ENCODE measurements at places on chromosomes 2 and 18. TPM values are rescaled to one million over a fixed set of nuclear protein-coding genes. Genes with fewer than 3 reads are reported as not detected.
A peak's percentile ranks its signal among the peaks of the same experiment; 100 is the strongest.

DNA sequence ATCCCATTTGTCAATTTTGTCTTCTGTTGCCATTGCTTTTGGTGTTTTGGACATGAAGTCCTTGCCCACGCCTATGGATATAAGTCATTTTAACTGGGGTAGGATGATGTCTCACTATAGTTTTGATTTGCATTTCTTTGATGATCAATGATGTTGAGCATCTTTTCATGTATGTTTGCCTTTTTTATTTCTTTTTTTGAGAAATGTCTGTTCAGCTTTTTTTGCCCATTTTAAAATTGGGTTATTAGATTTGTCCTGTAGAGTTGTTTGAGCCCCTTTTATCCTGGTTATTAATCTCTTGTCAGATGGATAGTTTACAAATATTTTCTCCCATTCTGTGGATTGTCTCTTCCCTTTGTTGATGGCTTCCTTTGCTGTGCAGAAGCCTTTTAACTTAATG lies 75.3 kb downstream of the COMMD1 start:
- no peak for DNase-seq

GRCh38 chr2:228268301-228268700 lies 86.8 kb upstream of the SPHKAP start:
- no peak for DNase-seq

CNTNAP5 gene
- not detected for total RNA-seq

DNA sequence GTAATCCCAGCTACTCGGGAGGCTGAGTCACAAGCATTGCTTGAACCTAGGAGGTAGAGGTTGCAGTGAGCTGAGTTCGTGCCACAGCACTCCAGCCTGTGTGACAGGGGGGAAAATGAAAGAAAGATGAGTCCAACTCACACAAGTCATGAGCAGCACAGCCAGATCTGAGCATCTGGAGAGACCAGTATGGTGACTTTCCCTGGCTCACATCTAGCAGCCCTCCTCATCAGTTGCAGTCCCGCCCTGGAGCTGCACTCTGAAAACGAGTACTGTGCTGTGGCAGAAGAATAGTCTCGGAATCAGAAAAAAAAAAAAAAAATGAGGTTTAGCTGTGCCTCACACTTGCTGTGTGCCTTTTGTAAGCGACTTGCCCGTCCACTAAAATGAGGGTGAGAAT lies 74.4 kb upstream of the TRIB2 start:
- no peak for DNase-seq

TNS1 gene
- 5.0 TPM for total RNA-seq

- DNase-seq, result no peak
Measured at GRCh38 chr2:163157891-163158496, 319.4 kb upstream of the KCNH7 start.

DNA sequence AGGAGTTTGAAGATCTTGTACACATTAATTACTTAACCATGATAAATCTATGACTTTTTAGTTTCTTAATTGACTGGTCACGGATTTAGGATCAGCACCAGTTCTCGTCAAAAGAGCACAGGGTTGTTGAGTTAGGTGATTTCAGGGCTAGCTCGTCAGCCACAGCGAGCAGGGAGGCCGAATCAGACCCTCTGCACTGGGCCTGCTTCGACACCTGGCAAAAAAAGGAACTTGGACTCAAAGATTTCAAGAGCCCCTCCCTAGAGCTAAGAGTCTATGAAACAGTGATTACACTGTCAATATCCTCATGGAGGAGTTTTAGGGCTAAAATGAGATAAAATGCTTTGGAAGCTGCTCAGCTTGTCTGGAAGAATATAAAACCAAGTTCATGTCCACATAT lies 4.6 kb upstream of the SERTAD2 start:
- no peak for DNase-seq

EGR4 gene
- 0.15 TPM for total RNA-seq

- no peak for DNase-seq
Measured at GRCh38 chr2:32463110-32463509, 106.3 kb downstream of the BIRC6 start.

DNA sequence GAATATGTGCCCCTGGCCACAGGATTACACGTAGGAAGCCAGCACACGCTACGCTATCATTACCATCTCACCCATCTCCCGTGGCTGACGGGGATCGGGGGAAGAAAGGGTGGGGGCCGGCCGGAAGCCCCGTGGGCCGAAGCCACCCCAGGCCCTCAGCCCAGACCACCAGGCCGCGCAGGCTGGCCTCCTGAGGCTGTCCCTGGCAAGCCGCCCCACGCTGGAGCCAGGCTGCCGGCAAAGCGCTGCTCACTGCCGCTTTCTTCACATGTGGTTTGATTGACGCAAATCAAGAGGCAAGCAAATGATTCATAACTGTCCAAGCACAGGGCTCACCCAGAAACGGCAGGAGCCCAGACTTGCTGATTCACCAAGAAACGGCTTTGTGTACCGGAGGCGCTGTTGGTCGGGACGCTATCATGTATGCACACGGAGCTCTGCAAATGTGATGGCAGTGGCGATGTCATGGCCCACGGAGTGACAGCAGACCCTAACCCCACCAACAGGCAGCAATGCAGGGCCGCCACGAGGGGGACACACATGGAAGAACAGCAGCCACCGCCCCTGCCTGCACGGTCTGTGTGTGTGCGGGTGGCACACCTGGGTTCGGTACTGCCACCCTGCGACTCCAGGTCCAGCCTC lies 125.7 kb downstream of the HDAC4 start:
- DNase-seq, result peak; percentile 73

DNA sequence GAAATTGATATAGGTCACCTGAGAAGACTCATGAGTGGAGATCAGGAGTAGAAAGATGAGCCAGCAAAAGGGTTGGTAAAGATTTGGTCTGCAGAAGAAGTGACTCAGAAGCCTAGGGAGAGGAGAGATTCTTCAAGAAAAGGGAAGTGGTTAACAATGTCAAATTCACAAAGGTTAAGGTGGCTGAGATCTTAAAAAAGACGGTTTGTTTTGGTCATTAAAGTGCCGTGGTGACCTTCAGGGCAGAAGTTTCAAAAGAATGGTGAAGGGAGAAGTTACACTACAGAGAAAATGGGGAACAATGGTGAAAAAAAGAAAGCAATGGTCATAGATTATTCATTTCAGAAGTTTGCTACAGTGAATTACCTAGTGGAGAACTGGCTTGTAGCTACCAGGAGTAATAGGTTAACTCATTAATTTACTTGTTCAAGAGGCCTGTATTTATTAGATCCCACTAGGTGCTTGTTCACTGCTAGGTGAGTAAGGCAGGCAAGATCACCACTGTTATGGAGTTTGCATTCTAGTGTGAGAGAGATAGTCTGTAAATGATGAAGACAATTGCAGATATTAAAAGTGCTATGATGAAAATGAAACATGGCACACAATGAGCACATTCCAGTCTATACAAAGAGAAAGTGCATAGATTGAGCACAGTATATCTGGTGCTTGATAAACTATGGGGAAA lies 43.0 kb downstream of the FBXO48 start:
- DNase-seq, result no peak

VSNL1 gene
- not detected for total RNA-seq

STK39 gene
- 21.4 TPM for total RNA-seq

- DNase-seq, result peak; percentile 77
Measured at GRCh38 chr2:232327105-232328031, 51.2 kb upstream of the ALPP start.

STON1 gene
- 3.7 TPM for total RNA-seq

DNA sequence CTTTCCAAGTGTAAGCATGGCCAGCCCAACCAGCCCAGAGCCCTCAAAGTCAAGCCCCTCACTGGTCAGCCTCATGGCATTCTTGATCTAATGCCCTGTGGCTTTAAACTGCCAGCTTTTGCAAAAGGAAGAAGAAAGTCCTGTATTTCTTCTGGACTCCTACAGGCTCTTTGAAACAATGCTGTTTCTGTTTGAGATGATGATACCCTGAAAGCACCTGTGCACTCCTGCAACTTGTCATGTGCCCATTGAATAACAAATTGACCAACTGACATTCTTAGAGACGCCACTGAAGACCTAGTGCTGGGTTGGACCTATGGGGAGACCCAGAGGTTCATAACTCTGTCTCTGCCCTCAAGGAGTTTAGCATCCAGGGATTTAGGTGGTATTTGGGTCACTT lies 82.0 kb upstream of the MSH2 start:
- no peak for DNase-seq

- no peak for DNase-seq
Measured at GRCh38 chr2:98748292-98749065, 17.5 kb upstream of the MGAT4A start.

GRCh38 chr18:47591429-47591828 lies 339.0 kb downstream of the SMAD2 start:
- DNase-seq, result no peak

GRCh38 chr2:17805166-17805565 lies 11.1 kb upstream of the MSGN1 start:
- no peak for DNase-seq

- DNase-seq, result no peak
Measured at GRCh38 chr2:138418453-138418852, 83.1 kb upstream of the SPOPL start.

- no peak for DNase-seq
Measured at GRCh38 chr18:25278394-25278793, 73.6 kb downstream of the ZNF521 start.

CARF gene
- 31.2 TPM for total RNA-seq

DNA sequence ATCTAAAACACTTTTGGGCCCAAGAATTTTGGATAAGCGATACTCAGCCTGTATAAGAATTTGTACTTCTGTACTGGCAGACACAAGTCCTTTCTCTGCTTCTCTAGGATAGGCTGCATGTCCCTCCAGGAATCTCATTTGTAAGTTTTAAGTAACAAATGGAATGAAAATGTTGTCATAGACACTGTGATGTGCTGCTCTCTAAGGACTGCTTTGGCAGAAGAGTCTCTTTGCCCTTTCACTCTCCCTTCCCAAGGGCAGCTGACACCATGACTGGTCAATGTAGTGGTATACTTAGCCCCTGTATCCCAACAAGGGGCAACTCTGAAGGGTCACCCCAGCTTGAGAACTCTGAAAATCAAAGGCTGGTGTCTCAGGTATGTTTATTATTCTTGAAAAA lies 27.3 kb downstream of the PLA2R1 start:
- no peak for DNase-seq

DNA sequence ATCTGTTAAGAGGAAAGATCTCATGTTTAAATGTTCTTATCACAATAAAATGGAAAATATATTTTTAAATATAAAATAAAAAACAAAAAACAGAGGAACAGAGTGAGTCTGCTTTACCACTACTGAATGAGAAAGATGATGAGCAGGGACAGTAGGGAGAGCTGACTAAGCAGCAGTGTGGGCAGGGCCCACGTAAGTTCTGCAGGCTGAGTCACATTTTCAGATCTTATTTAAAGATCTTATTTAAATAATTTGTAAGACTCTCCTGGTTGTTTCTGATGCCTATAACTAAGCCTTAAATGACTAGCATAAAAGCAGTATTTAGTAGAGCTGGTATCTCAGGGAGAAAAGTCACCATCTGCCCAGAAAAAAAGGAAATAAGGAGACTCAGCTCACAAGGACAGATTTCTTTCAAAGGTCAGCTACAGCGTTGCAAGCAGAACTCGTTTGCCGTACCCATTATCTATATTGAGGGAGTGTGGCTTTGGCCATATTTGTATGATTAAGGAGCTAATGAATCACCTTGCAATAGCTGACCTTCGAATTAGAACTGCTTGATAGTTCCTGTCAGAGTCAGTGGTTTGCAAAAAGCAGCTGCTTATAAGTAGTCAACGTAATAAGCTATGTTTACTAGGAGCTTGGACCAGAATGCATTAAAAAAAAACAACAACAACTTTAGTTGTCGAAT lies 322.1 kb upstream of the CHAC2 start:
- no peak for DNase-seq

- DNase-seq, result no peak
Measured at GRCh38 chr18:80037869-80038630, 3.8 kb downstream of the RBFA start.

GRCh38 chr18:75739682-75740081 lies 312.2 kb upstream of the SMIM21 start:
- DNase-seq, result no peak

GPATCH11 gene
- 17.3 TPM for total RNA-seq

LTBP1 gene
- total RNA-seq, result 2.1 TPM

- no peak for DNase-seq
Measured at GRCh38 chr2:16386031-16386430, 279.6 kb downstream of the CYRIA start.

DNA sequence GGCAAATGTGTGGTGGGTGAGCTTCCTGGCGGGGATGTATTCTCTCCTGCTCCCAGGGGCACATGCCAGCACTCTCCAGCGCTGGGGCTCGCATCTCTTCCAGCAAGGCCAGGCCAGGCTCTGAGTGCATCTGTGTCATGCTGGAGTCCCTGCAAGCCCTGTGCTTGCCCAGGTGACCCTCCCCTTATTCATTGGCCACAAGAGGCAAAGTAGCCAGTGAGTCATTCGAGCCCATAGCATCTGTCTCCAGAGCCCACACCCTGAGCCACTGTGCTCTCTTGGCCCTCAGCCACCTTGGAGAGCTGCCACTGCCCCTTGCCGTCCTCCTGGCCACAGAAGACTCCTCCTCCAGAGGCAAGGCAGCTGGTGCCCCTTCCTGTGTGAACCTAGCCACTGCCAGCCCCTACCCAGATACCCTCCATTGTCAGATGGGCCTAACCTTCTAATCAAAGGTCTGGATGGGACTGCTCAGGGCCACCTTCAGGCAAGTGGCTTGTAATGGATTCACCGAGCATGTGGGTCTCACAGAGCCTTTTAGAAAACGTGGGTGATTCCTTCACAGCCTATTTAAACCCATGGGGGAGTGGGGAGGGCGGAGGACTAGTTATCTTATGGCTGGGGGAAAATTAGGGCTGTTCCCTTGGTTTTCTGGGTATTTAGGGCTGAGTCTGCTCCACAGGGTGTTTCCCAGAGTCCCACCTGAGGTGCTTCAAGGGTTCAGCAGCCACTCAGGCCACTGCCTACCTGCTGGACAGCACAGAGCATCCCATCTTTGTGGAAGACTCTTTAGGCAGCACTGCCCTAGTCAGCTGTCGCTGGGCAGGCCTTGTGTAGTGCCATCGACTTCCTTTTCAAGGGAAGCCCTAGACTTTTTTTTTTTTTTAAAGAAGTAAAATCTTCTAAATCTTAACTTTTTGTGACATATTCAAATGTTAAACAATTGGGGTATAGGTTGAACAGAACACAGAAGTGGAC lies 137.4 kb downstream of the ACOXL start:
- DNase-seq, result no peak

DNA sequence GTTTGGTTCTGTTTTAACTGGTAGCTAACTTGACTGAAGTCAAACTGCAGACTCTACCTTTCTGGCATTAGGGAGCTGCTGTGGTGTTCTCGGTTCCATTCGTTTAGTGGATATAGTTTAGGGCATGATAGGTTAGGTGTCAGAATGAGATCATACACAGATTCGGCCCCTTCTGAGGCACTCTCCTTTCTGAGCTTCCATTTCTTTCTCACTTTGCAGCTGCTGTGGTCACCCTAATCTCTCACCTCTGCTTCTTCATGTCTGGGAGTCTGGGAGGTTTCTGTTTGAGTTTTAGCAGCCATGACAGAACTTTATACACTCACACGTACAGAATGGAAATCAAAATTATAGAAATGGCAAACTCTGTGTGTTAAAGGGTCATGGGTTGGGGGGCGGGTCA lies 122.8 kb downstream of the ATP9B start:
- no peak for DNase-seq

DNA sequence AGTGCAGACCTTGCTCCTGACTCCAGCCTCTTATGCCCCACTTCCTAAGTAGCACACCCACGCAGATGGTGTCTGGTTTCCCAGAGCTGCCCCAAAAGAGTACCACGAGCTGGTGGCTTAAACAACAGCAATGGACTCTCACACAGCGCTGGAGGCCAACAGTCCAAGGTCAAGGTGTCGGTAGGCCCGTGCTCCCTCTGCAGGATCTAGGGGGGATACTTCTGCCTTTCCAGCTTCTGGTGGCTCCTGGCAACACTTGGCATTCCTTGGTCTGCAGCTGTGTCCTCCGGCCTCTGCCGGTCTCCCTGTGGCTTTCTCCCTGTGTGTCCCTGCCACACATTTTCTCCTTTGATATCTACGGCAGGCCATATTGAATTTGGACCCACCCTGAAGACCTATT lies 99.0 kb downstream of the TSHZ1 start:
- no peak for DNase-seq
